ENCODE measurements at places on chromosomes 1 and 21. TPM values are rescaled to one million over a fixed set of nuclear protein-coding genes. Genes with fewer than 3 reads are reported as not detected.
A peak's percentile ranks its signal among the peaks of the same experiment; 100 is the strongest.

BCAR3 gene
- 20.6 TPM for total RNA-seq

S100A7 gene
- not detected for total RNA-seq

KPRP gene
- not detected for total RNA-seq

FCN3 gene
- total RNA-seq: not detected

TMEM39B gene
- 6.2 TPM for total RNA-seq

GRCh38 chr1:41681331-41682098 lies 197.0 kb upstream of the EDN2 start:
- no peaks in the 10 kb centered on the region for H3K36me3 ChIP-seq
- no peaks in the 10 kb centered on the region for H3K4me1 ChIP-seq
- no peak overlapping the region for H3K27ac ChIP-seq
- no peak for DNase-seq
- no peaks in the 10 kb centered on the region for H3K27me3 ChIP-seq

DNA sequence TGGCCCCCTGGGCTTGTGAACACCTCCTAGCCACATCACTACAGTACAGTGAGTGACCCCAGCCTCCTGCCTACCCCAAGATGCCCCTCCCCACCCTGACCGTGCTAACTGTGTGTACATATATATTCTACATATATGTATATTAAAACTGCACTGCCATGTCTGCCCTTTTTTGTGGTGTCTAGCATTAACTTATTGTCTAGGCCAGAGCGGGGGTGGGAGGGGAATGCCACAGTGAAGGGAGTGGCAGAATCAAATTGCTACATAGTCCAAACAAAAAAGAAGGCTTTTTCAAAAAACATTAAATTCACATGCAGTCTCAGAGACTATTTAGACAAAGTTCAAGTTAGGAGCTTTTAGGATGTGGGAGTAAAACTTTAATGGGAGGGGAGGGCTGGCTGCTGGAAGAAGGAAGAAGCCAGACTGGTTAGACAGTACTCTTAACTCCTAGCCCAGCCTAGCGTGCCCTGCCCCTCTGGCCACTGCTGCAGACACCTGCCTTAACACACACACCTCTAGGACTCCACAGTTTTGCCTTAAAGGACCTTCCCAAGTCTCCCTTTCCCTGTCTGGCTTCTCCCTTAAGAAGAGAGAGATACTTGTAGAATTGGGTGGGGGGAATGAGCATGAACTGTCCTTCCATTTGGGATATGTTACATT lies 9.4 kb downstream of the PEA15 start:
- H3K4me3 ChIP-seq: no peak overlapping the region
- DNase-seq: no peak
- H3K27me3 ChIP-seq: no peaks in the 10 kb centered on the region
- peaks cover 97% of the 10 kb centered on the region for H3K36me3 ChIP-seq
- peak overlapping the region; percentile 12 for H3K27ac ChIP-seq

- peak; percentile 41 for DNase-seq
- H3K27me3 ChIP-seq: peaks cover 4% of the 10 kb centered on the region
- H3K4me1 ChIP-seq: peaks cover 48% of the 10 kb centered on the region
- H3K36me3 ChIP-seq: no peaks in the 10 kb centered on the region
- H3K4me3 ChIP-seq: no peak overlapping the region
- no peak overlapping the region for H3K27ac ChIP-seq
Measured at GRCh38 chr1:54975356-54976108, 4.9 kb upstream of the TMEM61 start.

DNA sequence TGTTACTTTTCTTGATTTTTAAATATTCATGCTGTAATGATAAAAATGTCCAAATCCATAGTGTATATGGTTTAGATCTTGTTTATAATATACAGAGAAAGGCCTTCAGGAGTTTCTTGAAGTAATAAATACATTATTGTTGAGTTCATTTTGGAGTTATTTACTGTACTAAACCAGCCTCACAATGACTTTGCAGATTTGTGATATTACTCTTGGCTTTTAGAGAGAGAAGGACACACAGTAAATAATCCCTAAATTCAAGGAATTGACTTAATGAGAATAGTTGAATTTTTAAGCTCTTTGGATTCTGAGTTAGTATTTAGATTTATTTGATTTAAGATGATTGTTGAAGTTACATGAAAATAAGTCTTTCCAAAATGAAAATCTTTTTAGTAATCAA lies 38.9 kb downstream of the RABGAP1L start:
- H3K27me3 ChIP-seq: no peaks in the 10 kb centered on the region
- no peak overlapping the region for H3K27ac ChIP-seq
- no peaks in the 10 kb centered on the region for H3K36me3 ChIP-seq
- H3K4me3 ChIP-seq: no peak overlapping the region

GRCh38 chr1:221961532-221962292 lies 219.8 kb upstream of the DUSP10 start:
- H3K4me3 ChIP-seq: no peak overlapping the region
- DNase-seq: peak; percentile 52
- H3K36me3 ChIP-seq: no peaks in the 10 kb centered on the region
- H3K27me3 ChIP-seq: no peaks in the 10 kb centered on the region

GRCh38 chr21:36694031-36694515 lies 4.8 kb upstream of the SIM2 start:
- H3K36me3 ChIP-seq: no peaks in the 10 kb centered on the region
- H3K4me1 ChIP-seq: peaks cover 27% of the 10 kb centered on the region

DNA sequence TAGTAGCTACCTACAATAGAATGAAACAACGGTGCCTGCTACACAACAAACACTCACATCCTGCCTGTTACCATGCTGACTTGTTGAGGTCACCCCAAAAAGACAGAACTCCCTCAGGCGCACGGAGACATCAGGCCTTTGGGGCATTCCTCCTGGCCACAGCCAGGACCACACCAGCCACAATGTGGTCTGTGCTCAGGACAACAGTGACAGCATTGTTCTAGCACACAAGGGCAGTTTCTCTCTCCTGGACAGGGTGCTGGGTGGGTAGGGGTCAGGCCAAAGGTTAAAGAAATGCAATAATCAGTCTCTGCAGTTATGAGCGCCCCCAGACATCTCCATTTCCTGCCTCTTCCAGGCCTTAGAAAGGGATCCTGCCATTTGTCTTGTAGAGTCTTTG lies 39.5 kb downstream of the CTNNBIP1 start:
- peaks cover 14% of the 10 kb centered on the region for H3K4me1 ChIP-seq
- H3K27ac ChIP-seq: no peak overlapping the region
- H3K36me3 ChIP-seq: peaks cover 12% of the 10 kb centered on the region

DNA sequence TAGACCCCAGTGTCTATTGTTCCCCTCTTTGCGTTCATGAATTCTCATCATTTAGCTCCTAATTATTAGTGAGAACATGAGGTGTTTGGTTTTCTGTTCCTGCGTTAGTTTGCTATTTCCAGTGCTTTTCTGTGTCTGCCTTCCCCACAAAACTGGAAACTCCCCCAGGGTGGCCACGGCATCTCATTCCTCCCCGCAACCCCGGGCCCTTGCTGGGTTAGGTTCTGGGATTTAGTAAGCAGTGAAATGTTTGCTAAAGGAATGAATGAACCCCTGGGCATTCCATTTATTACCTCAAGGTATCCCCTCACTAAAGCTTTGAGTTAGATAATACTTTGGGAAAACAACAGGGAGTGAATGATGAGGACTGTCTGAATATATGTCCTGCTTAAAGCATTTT lies 142.9 kb downstream of the GLUL start:
- H3K36me3 ChIP-seq: no peaks in the 10 kb centered on the region
- H3K27me3 ChIP-seq: no peaks in the 10 kb centered on the region
- H3K27ac ChIP-seq: peak overlapping the region; percentile 55
- no peak overlapping the region for H3K4me3 ChIP-seq
- no peak for DNase-seq

- no peak overlapping the region for H3K27ac ChIP-seq
- no peak for DNase-seq
- H3K4me1 ChIP-seq: no peaks in the 10 kb centered on the region
Measured at GRCh38 chr1:209404577-209404976, 178.9 kb upstream of the CAMK1G start.

- H3K27ac ChIP-seq: no peak overlapping the region
- no peak overlapping the region for H3K4me3 ChIP-seq
- no peaks in the 10 kb centered on the region for H3K27me3 ChIP-seq
Measured at GRCh38 chr1:53078333-53079101, 16.5 kb downstream of the PODN start.

DNA sequence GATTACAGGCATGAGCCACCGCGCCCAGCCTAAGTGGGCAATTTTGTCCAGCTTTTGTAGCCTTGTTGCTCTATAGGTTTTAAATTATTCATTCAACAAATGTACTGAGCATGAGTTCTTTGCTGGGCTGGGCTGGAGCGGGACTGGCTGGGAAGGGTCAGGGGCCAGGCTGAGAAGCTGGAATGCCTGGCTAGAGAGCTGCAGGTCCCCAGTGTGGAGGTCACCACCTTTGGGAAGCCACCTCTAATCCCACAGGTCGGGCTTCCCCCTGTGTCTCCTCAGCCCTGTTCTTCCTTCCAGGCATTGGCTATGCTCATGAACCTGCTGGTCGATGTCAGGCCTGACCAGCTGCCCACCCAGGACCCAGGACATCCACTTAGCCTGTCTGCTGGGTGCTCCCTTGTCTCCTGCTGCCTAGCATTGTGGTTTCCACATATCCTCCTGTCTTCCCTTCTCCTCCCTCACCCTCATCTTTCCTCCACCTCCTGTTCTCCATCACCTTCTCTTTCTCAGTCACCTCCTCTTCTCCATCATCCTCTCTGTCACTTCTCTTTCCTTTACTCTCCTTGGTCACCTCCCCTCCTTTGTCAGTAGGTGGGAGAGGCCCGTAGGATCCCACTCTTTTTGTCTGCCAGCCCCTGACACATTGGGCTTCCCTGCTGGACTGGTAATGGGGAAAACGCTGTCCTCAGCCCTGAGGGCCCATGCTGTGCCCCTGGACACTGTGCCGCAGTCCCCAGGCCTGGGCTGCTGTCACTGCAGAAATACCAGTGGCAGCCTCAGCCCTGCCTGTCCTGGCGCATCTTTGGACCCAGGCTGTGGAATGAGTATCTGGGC lies 23.8 kb downstream of the SERINC2 start:
- no peaks in the 10 kb centered on the region for H3K4me1 ChIP-seq
- no peak overlapping the region for H3K4me3 ChIP-seq
- no peaks in the 10 kb centered on the region for H3K27me3 ChIP-seq
- H3K36me3 ChIP-seq: no peaks in the 10 kb centered on the region
- no peak overlapping the region for H3K27ac ChIP-seq

DNA sequence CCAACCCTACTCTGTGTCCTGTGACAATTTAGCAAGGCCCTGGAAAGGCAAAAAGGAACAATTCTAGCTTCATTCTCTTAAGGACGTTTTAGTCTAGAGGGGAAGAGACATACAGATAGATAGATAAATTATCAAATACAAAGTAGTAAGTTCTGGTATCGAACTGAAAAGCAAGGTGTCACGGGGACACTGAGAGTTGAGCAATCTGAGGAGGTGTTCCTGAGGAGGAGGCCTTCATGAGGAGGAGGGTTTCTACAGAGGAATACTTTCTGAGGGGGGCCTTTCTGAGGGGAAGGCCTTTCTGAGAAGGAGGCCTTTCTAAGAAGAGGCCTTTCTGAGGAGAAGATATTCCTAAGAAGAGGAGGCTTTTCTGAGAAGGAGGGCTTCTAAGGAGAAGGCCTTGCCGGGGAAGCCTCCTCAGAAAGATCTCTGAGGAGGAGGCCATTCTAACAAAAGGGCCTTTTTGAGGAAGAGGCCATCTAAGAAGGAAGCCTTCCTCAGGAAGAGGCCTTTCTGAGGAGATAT lies 155.9 kb upstream of the COA6 start:
- H3K27ac ChIP-seq: no peak overlapping the region
- peaks cover 9% of the 10 kb centered on the region for H3K27me3 ChIP-seq
- H3K4me1 ChIP-seq: peaks cover 18% of the 10 kb centered on the region
